ENCODE measurements at places on chromosomes 5 and 9.

GRCh38 chr5:91058155-91058554 is 325.0 kb downstream of the ARRDC3 start:
- no peak for DNase-seq

GRCh38 chr9:5621327-5621726 is 7.6 kb upstream of the RIC1 start:
- DNase-seq, result no peak

DNA sequence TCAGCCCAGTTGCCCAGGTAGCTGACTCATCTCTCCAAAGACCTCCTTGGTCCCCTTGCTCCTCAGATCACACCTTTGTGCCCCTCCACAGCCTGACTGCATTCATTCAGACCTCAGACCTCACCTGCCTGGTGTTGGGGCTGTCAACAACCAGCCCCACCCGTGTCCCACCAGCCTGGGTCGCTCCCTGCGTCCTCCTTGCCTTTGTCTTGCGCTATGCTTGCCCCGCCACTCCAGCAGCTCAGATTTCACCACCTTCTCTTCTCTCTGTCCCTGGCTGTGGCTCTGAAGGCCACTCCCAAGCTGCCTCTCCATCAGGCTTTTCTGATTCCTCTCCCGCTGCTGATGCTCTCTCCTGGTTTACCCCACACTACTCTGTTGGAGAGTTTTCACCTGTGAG is 103.5 kb downstream of the MVB12B start:
- DNase-seq, result no peak

- no peak for DNase-seq
These were observed 299.2 kb downstream of the EDIL3 start for GRCh38 chr5:84085387-84086041.

DNA sequence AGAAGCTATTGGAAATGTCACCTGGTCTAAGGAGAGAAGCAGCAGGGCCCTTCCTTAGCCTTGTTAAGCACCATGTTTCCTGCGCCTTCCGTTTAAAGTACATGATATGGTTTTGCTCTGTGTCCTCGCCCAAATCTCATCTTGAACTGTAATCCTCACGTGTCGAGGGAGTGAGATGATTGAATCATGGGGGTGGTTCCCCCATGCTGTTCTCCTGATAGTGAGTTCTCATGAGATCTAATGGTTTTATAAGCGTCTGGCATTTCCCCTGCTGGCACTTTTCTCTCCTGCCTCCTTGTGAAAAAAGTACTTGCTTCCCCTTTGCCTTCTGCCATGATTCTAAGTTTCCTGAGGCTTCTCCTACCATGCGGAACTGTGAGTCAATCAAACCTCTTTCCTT is 49.7 kb downstream of the PRDM6 start:
- DNase-seq, result no peak

DNA sequence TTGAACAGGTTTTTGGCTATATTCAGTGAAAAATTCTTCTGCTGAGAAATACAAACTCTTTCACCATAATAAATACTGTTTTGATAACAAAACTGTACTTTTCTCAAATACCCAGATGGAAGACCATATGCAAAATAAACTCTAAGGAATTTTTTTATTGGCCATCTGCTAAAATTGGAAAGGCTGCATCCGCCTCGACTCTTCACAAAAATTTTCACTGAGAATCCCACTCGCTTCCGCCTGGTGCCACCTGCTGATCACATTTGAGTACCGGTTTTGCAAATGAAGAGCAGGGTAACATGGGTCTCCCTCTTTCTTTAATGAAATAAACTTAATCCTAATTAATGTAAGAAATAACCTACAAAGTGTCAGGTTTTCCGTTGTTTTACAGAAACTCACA is 76.4 kb downstream of the TTLL11 start:
- no peak for DNase-seq

DNA sequence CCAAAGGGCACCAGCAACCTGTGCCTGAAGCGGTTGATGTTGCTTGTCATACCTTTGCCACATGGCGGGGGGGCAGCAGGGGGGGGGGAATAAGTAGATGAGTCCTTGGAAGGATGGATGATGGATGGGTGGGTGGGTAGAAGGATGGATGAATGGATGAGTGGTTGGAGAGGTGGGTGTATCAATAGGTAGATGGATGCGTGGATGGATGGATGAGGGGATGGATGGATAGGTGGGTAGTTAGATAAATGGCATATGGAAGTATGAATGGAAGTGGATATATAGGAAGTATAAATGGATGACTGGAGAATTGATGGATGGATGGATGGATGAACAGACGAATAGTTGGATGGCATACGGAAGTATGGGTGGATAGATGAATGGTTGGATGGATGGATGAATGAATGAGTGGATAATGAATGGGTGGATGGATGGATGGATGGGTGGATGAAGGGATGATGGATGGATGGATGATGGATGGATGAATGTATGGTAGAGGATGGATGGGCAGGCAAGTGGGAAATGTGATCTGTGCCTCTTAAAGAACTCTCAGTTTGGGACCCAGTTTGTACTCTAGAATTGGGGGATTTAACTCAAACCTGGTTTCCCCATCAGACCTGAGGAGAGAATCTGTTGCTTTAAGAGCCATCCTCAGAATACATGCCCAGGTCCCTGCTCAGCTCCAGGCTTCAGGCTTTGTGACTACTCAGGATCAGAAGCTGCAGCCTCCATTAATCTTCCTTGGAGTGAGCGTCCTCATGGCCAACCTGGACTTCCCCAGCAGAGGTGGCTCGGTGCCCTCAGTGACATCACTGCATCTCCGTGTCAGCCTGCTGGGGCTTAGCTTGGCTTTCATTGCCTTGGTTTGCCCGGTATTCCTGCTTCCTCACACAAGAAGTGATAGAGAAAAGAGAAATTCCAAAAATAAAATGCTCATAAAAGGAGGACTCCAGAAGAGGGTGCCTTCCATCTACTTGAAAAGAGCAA is 27.6 kb upstream of the SUSD3 start:
- DNase-seq, result no peak

GRCh38 chr9:114526807-114527206 is 21.5 kb upstream of the WHRN start:
- no peak for DNase-seq

GRCh38 chr5:56264417-56265025 is 31.4 kb upstream of the ANKRD55 start:
- DNase-seq, result peak; percentile 26

- no peak for DNase-seq
These were observed 52.3 kb downstream of the WDR36 start for GRCh38 chr5:111144352-111144930.

DNA sequence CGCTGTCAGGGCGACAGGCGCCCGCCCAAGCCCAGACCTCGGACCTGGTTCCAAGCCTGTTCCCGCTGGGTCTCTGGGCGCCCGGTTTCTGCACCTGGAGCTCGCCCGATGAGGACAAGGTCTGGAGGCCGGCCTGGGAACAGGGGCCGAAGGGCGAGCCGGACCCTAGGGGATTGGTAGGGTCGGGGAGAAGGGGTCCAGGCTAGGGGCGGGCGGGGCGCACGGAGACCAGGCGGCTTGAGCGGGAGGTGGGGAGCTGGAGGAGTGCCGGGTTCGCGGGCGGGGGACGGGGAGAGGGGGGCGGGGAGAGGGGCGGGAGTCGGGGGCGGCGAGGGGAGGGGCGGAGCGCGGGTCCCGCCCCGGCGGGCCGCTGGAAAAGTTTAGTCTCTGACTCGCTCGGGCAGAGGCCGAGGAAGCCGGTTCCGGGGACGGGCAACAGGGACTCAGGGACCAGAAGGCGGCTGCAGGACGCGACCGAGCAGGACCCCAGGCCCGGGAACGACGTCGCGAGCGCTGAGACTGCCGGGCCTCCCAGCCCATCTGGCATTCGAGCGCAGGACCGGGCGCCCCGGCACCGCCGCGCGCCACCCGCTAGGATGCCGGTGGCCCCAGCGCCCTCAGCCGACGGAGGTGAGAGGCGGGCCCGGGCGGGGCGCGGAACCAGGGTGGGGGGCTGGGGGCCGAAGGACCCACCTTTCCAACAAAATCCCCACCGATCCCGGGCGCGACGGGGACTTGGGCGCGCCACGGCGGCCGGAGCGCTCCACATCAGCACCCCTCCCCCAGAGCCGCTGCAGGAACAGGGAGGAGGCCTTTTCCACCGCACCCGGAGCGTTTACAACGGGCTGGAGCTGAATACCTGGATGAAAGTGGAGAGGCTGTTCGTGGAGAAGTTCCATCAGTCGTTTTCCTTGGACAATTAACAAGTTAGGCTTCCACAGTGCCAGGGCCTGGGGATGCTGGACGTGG is at the start of gene S1PR3:
TSS of gene S1PR3 (plus strand) at position 403 of the 969 bp plus-strand sequence. CDS start 9,733 bp downstream, outside the sequence.
- no peak for DNase-seq

DNA sequence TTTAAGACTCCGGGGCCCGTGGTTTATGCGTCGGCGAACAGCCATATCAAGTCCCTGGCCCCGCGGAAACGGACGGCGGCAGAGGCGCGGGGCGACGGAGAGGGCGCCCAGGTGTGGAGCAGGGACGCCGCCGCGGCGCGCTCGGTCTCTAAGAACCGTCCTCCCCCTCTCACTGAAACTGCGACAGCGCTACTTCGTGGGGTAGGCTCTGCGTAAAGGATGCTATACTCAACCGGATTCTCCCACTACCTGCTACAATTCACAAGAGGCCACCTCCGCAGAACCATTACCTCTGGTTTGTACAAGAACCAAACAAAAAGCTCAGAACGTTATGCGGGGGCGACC is 404 bp downstream of the MRNIP start:
- peak; percentile 42 for DNase-seq

- no peak for DNase-seq
These were observed 73.9 kb downstream of the PBX3 start for GRCh38 chr9:125821078-125821477.

DNA sequence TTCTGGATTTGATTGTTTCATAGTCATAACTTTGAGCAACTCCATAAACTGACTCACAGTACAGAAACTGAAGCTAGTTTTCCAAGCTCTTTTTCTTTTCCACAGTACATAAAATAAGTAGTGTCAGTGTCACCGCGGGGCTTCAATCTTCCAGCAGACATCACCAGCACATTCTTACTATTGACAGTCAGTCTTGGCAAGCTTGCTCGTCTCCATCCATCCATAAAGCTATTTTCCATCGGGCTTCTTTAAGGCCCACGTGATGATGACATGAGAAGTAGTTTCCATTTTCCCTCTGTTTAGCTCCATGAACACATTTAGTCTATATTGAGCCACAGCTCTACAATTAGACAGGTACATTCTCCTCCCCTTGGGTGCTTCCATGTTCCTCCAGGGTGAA is 443.4 kb downstream of the KDM4C start:
- no peak for DNase-seq

- no peak for DNase-seq
These were observed 18.9 kb downstream of the KIF24 start for GRCh38 chr9:34310215-34310614.

- DNase-seq, result no peak
These were observed 155.1 kb downstream of the ARSB start for GRCh38 chr5:78829811-78830527.

DNA sequence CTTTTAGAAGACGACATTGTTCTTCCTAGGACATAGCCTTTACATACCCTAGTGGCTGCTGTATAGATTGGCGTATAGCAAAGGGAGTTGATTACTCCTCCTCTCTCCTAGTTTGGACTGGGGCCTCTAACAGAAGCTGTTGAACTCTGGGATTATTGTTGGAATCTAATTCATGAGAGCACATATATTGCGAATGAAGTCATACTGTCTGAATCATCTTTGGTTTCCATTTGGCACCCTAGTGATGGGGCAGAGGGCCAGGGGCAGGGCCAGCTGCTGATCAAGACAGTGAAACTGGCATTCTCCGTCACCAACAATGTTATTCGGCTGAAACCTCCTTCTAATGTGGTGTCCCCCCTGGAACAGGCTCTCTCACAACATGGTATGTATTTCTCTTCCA is 40.3 kb downstream of the NUP188 start:
- no peak for DNase-seq

DNA sequence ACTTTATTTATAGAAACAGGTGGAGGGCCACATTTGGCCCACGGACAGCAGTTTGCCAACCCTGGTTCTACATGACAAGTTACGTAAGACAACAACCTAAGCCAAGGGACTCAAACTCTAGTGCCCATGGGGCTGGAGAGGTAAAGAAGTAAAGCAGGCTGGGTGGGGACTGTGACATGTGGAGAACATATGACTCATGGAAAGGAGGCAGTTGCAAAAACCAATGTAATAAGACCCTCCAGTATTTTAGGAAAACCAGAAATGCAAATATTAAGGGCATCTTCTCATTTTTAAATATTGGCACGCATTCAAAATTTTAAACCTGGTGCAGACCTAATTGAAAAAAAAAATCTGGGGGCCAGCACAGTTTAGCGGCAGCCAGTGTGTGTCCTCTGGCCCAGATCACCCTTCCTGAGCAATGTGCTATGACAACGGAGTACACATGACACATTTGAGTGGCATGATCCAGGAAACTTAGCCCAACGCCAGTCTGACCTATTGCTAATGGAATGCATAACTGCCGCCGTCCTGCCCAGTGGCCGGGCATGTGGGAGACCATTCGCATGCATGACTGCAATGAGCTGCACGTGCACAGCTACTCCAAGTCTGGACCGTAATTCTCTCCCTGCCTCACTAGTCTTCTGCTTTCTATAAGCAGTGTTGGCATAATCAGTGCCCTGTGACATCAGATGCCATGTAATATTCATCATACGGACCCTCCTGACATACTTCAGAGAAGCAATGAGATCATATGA is 97.2 kb downstream of the SH3TC2 start:
- DNase-seq, result no peak

GRCh38 chr9:4667681-4668080 is 1.4 kb upstream of the SPATA6L start:
- no peak for DNase-seq

DNA sequence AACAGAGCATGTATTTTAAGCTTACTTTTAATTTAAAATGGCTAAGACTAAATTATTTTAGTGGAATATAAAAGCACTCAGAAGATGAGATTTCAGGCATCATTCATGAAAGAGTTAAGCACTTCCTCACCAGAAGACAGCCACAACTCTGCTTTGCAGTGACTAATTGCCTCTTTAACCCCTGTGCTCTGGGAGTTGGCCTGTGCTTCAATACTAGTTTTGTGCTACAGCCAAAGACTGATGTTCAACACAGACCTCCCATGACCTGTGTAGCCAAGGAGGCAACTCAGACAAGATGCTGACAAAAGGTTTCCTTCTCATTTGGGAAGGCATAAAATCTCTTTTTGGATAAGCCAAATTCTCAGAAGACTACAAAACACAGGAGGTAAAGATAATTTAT is 353.5 kb downstream of the FBXL17 start:
- DNase-seq, result no peak

GRCh38 chr5:102286476-102286875 is 9.6 kb downstream of the SLCO4C1 start:
- DNase-seq, result no peak

Data from CD4-positive, alpha-beta T cell treated with Interleukin-2 at 100 ng/mL for 4 hours (primary cell).